Hematopoietic multipotent progenitor cell treated with erythropoietin and hydrocortisone succinate and interleukin-3 and kit ligand, for 6 days (in vitro differentiated cells): ENCODE measurements at places on chromosomes 6 and 20.

DNA sequence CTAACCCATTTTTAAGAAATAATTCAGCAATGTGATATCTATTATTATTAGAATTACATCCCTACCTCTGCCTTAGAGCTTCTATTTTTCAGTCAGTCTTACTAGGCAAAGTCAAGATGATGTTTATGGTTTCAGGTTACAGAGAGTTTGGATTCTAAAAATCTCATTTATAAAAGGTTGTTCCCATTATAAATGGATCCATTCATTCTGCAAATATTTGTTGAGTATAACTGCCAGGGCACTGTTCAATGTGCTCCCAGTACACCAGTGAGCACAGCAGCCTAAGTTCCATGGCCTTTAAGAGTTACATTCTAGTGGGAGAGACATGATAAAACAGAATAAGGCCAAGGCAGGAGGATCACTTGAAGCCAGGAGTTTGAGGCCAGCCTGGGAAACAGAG lies 75.9 kb upstream of the EYA4 start:
- no peak for DNase-seq

DNA sequence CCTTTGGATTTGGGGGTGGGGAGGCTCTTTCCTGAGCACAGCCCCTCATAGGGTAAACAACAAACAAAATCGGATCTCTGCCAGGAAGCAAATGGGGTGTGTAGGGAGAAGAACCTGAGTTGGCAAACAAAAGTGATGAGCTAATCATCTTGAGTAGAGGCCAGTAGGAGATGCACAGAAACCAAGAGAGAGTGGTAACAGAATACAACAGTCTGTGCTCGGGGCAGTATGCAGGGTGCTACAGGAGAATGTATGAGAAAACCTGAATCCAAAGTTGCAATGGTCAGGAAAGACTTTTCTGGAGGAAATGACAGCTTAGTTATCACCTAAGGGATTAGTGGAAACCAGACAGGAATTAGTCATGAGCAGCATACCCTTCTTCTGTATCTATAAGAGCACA lies 177.8 kb downstream of the CDKAL1 start:
- no peak for DNase-seq

GRCh38 chr20:47493175-47493962 lies 8.3 kb upstream of the NCOA3 start:
- peak; percentile 83 for DNase-seq

- no peak for DNase-seq
Measured at GRCh38 chr20:43911066-43911465, 3.6 kb upstream of the TOX2 start.

GRCh38 chr6:43199912-43200311 lies 17.9 kb downstream of the CUL9 start:
- no peak for DNase-seq

DNA sequence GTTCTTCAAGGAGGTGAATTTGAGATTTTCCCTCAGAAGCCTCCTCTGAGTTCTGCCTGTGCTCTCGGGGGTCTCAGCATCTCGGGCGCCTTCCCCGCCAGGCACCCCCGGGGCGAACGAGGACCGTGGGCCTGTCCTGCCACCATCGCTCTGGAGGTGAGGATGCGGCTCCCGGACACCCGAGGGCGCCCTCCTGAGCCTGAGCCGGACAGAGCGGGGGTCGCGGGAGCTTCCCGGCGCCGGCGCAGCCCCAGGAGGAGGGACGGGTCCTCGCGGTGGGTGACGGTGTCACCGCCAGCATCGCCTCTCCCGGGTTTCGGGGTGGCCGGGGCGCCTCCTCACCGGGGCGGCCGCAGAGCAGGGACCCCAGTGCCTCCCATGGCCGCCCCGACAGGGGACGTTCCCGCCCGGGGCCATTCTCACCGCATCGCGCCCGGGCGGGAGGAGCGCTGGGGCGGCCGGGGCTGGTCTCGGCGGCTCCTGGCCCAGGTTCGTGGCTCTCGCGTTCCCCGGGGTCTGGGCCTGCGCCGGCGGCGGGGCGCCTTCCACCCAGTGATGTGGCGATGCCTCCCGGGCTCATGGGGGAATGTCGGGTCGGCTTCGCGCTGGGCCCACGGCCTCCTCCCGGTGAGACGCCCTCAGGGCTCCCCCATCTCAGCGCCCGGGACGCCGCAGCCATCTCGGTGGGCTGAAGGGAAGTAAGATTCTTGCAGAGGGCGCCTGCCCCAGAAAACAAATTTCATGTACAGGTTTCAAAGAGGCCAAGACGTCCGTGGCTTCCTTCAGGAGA lies 210.5 kb downstream of the ERMARD start:
- peak; percentile 17 for DNase-seq

DNA sequence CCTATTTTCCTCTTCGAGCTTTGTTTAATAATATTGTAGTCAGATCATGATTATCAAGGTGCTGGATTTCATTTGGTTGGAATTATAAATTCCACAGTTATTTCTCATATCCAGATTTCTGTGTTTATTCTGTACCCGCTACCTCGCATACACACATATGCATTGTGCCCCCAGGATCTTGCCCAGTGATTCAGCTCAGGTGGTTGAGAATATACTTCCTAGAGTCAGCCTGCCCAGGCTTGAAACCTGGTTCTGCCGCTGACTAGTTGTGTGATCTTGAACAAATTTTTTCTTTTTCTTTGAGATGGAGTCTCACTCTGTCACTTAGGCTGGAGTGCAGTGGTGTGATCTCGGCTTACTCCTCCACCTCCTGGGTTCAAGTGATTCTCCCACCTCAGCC lies 14.7 kb downstream of the GINM1 start:
- DNase-seq: no peak

- peak; percentile 23 for DNase-seq
Measured at GRCh38 chr6:47303342-47303741, 6.4 kb downstream of the TNFRSF21 start.

DNA sequence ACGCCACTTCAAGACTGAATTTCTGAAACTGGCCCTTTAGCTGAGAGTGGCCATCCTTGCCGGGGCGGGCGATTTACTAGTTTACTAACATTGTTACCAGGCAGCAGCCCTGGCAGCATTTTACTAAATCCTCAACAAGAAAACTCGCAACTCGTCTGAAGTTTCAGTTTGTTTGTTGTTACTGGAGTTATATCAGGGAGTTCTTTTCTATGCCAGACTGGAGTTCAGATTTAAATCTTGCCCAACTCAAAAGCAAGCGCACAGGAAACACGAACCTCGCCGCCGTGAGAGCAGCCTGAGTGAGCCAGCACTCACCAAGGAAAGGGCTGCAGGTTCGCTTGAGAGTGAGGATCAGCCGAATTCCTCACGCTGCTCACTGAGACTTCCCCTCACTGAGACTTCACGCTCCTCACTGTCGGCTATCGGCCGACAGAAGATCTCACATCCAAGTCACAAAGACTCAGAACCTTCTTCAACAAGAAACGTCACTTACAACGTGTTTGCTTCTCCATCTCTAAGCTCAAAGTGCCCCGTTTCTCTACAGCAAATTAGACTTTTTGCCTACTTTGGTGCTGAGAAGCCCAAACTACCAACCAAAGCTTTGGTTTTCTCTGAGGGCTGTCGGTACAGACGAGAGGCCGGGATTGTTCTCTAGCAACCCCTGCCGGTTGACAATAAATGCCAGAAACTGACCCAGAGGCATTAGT lies 78.9 kb downstream of the OLIG3 start:
- DNase-seq: peak; percentile 82

DNA sequence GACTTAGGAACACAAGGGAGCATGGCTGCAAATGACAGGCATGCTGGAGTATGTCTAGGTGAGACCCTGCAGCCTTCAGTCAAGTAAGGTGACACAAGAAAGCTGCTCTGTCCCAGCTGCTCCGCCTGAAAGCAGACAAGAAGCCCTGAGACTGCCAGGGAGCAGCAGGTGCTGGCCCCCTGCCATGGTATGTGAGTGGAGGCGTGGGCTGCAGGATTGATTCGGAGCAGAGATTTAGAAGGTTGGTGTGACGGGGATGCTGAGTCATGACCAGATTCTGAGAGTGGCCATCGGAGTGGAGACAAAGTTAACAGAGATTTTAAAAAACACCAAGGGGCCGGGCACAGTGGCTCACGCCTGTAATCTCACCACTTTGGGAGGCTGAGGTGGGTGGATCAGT lies 17.8 kb downstream of the LRP11 start:
- DNase-seq: no peak

GRCh38 chr20:45538209-45538799 lies 978 bp downstream of the WFDC6 start:
- DNase-seq: no peak

- no peak for DNase-seq
Measured at GRCh38 chr6:139932671-139933070, 558.2 kb upstream of the CITED2 start.

GRCh38 chr6:167589615-167589940 lies 237.1 kb upstream of the AFDN start:
- DNase-seq: no peak
